ENCODE measurements at places on chromosomes 7 and 10. TPM values are rescaled to one million over a fixed set of nuclear protein-coding genes. Genes with fewer than 3 reads are reported as not detected.

The PLEKHS1 gene
- total RNA-seq, result not detected

The C10orf62 gene
- total RNA-seq, result not detected

The HHEX gene
- total RNA-seq, result 12.2 TPM

The PHKG1 gene
- total RNA-seq, result 0.72 TPM

The PNLIPRP2 gene
- not detected for total RNA-seq

The ICA1 gene
- total RNA-seq, result 27.0 TPM

The LBX1 gene
- total RNA-seq, result not detected

The HKDC1 gene
- total RNA-seq, result 9.6 TPM

The OR6V1 gene
- not detected for total RNA-seq

The HOGA1 gene
- total RNA-seq, result 2.3 TPM

The HTR5A gene
- not detected for total RNA-seq

The CALML3 gene
- not detected for total RNA-seq

The SLF2 gene
- 32.9 TPM for total RNA-seq

The NCF1 gene
- 32.8 TPM for total RNA-seq

The DNAJC12 gene
- 1.6 TPM for total RNA-seq

The GNGT1 gene
- not detected for total RNA-seq

The BHLHA15 gene
- 0.81 TPM for total RNA-seq

The STOX1 gene
- 0.46 TPM for total RNA-seq

The SPDYE8 gene
- not detected for total RNA-seq

The ITPRID1 gene
- total RNA-seq, result not detected

The IGFBP3 gene
- total RNA-seq, result 87.0 TPM

The DDC gene
- 3.1 TPM for total RNA-seq

The CCDC172 gene
- total RNA-seq, result not detected

The PRPS1L1 gene
- total RNA-seq, result not detected

The CYP3A4 gene
- not detected for total RNA-seq

The PDE6C gene
- not detected for total RNA-seq

The CALHM3 gene
- total RNA-seq, result not detected

The EPHB6 gene
- 12.8 TPM for total RNA-seq

The PPP1R17 gene
- not detected for total RNA-seq

The AKR1C8 gene
- 0.55 TPM for total RNA-seq

The SFTPA1 gene
- total RNA-seq, result 11,191 TPM

The NPFFR1 gene
- total RNA-seq, result 1.1 TPM

The OR9A2 gene
- total RNA-seq, result not detected
